ENCODE measurements at places on chromosomes 2 and 18.

- DNase-seq = no peak
Measured at GRCh38 chr2:152766928-152767327, 48.5 kb downstream of the ARL6IP6 start.

DNA sequence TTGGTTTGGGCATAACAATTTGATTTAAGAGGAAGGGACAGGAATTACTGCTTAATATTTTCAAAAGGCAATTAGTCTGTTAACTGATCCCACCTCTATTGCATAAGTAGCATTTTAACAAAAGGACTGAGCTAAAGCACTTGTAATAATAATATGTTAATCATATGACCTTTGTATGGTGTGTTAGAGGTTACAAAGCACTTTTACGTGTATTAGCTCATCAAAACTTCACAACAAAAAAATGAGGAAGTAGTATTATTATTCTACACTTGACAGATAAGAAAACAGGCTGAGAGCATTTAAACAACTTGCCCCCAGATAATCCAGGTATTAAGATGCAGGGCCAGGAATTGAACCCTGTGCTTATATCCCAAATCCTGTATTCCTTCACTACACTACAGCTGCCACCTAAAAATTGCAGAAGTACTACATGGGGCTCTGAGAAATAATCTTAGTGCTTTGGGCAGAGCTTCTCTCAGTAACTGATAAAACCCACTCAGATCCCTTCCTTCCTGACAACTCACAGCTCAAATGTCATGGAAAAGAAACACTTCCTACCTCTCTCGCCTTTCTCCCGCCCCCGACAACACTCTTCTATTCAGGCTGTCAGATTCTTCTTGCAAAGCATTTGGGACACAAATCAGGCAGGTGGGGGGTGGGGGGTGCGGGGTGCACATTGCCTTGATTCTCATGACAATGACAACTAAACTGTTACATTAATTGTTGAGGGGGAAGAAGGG lies 20.7 kb upstream of the KCTD1 start:
- DNase-seq = no peak

GRCh38 chr2:69774984-69775982 lies 33.3 kb downstream of the ANXA4 start:
- no peak for DNase-seq

DNA sequence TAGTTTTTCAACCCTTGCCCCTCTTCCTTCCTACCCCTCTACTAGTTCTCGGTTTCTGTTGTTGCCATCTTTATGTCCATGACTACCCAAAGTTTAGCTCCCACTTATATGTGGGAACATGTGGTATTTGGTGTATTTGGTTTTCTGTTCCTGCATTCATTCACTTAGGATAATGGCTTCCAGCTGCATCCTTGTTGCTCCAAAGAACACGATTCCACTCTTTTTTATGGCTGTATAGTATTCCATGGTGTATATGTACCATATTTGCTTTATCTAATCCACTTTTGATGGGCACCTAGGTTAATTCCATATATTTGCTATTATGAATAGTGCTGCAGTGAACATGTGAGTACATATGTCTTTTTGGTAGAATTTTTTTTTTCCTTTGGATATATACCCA lies 20.6 kb upstream of the DSC1 start:
- no peak for DNase-seq

DNA sequence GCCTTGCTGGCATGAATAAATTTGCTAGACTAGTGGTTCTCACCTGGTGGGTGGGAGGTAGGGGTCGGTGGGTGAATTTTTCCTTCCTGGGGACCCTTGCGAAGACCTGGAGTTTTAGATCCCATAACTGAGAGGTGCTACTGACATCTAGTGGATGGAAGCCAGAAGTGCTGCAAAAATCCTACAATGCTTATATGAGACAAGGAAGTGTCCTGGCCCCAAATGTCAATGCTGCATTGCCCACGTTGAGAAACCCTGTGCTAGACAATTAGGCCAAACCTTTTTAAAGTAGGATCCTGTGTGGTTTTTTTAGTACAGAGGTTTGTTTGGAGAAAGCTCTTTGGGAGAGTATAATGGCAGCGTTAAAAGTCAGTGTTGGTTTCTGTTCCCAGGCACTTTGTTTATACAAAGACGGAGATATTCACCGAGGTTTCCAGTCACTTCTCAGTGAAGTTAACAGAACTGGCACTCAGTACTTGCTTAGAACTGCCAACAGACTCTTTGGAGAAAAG lies 9.6 kb downstream of the SERPINB8 start:
- DNase-seq = no peak

DNA sequence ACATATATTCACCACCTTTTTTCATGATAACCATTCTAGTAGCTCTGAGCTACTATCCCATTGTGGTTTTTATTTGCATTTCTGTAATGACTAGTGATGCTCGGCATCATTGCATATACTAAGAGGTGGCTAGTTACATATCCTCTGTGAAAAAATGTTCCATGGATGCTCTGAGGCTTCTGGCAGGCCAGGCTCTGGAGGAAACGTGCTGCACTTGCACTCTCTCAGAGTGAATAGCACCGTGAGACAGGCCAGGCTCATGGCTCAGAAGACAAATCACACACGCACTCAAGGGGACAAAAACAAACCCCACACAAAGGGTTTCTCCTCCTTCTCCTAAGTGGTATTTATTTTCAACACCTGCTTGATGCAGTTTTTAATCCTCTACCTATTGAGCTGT lies 1085.3 kb upstream of the CNTNAP5 start:
- no peak for DNase-seq

- DNase-seq = no peak
Measured at GRCh38 chr2:224520064-224520463, 65.1 kb downstream of the CUL3 start.

DNA sequence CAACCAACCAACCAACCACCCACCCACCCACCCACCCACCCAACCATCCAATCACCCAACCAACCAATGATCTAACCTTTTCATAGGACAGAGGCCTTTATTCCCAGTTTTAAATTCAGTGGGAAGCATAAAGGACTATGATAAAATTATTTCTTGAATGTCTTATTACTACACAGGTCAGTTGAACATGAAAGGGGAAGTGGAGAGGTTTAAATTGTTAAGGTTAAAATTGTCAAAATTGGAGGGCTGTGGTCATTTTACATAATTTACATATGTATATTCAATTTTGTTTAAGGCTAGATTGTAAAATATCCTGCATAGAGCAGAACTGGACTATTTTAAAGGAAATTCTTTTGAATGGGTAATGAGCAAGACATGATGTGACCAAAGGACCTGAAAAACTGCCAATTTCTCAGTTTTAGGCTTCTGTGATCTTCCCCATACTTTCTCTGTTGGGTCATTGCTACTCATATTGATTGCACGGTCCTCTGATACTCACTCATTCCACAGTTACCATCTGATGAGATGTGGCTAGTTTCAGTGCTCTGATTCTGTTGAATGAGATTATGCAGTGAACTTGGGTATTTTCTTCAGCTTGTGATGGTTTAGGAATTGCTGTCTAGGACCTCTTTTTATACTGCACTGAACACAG lies 127.4 kb downstream of the PLCL1 start:
- no peak for DNase-seq

GRCh38 chr2:228700638-228701037 lies 519.2 kb upstream of the SPHKAP start:
- no peak for DNase-seq

DNA sequence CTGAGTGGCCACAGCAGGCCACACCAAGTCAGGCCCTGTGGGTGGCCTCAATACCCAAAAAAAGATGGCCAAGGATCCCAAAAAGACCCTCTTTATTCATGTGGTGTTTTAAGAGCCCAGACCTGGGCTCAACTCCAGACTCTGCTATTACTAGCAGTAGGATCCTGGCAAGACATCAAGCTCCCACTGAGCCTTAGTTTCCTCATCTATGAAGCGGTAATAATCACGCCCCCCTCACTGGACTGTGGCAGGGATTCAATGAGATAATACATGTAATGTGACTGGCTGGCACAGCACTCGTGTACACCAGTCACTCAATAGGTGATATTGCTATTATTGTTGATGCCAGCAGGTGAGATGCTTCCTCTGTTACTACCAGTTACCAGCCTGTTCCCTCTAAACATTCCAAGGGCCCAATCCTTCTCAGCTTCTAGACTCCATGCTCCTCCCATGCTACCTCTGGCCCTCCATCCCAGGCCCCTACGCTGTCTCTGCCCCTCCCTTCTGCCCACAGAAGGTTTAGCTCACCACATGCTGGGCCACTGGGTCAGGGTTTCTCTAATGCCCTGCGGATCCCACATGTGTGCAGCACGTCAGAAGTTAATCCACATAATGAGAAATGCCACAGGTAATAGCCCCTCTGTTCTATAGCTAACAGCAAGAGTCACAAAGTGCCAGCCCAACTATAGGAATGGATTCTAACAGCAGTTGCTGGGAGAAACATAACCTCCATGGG lies 51.2 kb downstream of the SLC4A5 start:
- DNase-seq = no peak

DNA sequence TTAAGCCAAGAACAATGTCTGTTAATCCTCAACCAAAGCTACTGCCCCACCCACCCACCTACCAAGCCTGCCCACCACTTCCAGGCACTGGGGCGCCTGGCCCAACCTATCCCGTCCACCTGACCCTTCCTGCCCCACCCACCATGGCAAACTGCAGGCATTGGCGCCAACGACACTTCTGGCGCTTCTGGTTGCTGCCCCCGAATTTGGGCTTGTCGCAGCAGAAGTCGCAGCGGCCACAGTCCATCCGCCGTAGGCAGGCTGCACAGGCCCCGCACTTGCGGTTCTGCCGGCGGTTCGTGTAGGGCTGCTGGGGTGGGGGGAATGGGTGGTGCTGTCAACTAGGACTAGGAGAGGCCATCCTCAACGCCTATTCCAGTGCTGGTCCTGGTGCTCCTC lies 7.3 kb downstream of the MBD1 start:
- no peak for DNase-seq

DNA sequence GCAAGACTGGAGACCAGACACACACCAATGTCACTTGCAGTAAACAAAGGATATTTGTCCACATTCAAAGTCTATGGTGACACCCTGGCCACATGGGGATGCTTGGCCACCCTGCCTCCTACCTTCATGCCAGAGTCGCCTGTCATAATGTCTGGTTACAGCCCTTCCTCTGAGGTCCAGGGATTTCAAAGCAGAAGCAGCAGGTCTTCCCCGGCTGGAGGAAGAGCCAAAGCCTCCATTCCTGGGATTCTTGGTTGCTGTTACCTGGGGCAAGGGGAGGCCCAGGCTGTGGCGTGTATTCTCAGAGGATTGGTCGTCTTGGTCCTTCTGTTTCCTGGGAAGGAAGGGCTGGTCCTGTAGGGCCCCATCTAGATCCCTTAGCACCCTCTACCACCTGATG lies 2.3 kb upstream of the ALPP start:
- no peak for DNase-seq

DNA sequence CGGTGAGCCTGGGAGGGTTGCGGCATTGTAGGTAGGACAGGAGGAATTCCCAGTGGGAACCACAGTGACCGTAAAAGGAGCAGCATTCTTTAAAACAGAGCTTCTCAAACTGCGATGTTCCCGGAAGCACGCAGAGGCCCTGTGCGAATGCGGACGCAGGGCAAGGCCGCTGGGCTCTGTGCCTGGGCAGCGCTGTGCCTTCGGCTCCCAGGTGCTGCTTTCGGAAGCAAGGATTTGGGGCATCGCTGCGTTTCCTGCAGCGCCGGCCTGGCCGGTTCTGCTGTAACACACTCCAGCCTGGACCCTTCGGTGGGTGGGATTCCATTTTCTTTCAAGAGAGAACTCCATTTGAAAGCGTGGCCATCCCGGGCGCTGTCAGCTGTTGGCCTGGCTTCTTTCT lies 118.6 kb downstream of the PTGR3 start:
- no peak for DNase-seq

DNA sequence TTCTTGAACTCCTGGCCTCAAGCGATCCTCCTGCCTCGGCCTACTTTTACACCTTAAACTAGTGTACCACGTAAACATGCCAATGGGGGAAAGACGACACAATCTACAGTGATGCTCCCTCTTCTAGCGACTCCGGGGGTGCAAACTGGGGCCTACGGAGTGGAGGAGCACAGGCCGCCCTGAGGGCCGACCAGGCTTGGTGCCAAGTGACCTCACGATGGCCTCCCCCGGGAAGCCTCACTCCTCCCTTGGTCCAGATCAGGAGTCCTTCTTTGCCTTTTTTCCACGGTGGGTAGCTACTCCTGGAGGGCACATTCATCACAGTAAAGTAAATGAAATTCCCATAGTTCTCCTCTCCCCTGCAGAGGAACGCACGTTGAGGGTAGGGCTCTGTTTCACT lies 73.5 kb downstream of the HNRNPLL start:
- no peak for DNase-seq

GRCh38 chr18:49608366-49609255 lies 46.8 kb downstream of the LIPG start:
- DNase-seq = no peak

GRCh38 chr2:197339496-197340220 lies 29.1 kb upstream of the ANKRD44 start:
- DNase-seq = no peak

- DNase-seq = no peak
Measured at GRCh38 chr18:55503167-55503820, 84.7 kb downstream of the TCF4 start.

DNA sequence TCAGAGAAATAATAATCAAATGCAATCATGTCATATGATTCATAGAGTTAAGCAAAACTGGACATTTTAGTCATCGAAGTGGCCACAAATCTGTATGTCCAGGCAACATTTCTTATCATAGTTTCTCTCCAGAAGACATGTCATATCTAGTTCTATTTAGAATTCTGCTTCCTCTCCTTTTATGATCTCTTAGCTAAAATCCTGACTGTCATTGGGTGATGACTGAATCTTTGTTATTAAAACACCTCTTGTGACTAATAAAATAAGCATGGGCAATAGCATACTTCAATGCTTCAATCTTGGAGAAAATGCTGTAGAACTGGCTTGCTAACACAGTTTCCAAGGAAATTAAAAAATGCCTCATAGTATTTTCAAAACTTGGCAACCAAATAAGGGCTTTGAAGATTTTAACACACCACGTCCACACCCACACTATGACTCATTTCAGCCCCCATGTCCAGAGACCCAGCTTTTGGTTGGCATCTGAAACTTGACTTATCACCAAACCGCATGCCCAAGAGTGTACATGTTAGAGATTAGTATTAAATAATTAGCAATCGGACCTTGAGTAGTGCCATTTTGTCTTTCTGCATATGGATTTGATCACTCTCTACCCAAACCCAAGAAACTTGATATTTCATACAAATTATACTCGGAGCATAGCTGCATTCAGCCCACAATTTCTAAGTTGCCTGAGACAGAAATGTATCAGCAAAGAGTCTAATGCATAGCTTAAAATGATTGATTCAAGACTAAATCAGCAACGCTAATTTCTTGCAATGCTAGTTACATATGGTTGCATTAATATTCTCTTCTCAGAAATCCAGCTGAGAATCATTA lies 106.5 kb upstream of the ETAA1 start:
- no peak for DNase-seq

GRCh38 chr2:240551811-240552210 lies 6.0 kb downstream of the ANKMY1 start:
- DNase-seq = no peak

- DNase-seq = no peak
Measured at GRCh38 chr2:44550561-44550960, 188.8 kb downstream of the CAMKMT start.

GRCh38 chr2:237397072-237397471 lies 16.9 kb downstream of the COL6A3 start:
- no peak for DNase-seq

All from stimulated activated CD8-positive, alpha-beta memory T cell treated with anti-CD3 and anti-CD28 coated beads, Interleukin-2, amount 100 ng/mL, for 1 hour (primary cell).